RWPE1 (cell line): ENCODE measurements at places on chromosomes 5 and 9.

- no peak for DNase-seq
Measured at GRCh38 chr5:86689103-86689729, 71.5 kb downstream of the COX7C start.

- peak; percentile 64 for DNase-seq
Measured at GRCh38 chr5:94693043-94693822, 74.8 kb downstream of the SLF1 start.

DNA sequence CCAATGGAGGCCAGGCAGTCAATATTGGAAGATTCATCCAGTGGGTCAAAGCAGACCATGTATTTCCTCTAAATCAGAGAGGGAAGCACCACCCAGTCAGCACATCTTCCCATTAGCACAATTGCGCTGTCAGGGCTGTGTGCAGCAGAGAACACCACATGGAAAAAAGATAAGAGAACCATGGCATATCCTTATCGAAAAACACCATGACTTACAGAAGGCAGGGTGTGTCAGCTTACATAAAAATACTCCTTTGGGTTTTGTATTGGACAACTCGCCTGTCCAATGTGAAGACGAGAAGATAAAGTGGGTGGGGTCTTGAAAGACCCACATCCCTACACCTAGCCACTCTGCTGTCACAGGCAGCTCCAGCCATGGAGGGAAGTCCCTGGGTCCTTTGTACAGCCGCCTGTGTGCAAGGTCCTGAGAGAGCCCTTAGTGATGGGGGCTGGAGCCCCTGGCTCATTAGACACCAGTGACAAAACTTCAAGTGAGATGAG, 71.9 kb upstream of the SPATA31E1 start:
- no peak for DNase-seq

DNA sequence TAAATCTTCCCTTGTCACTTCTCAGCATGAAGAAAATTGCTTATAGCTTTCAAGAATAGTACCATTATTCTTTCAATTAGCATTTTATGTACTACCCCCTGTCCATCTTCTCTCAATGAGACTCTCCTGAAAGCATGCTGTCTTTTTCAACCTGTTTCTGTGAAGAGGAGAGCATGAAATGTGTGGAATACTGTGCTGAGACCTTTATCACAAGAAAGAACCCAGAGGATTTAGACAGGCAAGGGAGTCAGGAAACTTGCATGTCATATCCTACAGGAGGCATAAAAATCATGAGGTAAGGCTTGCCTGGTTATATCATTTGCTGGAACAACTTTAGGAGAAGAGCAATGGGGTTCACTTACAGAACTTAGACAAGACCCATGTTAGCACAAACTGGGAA, 56.7 kb upstream of the LPAR1 start:
- no peak for DNase-seq

GRCh38 chr9:35729700-35730485, 2.1 kb downstream of the TLN1 start:
- peak; percentile 81 for DNase-seq

GRCh38 chr9:70642341-70642740, 227.9 kb upstream of the KLF9 start:
- DNase-seq: no peak

GRCh38 chr5:58631895-58632294, 49.0 kb downstream of the RAB3C start:
- DNase-seq: no peak

DNA sequence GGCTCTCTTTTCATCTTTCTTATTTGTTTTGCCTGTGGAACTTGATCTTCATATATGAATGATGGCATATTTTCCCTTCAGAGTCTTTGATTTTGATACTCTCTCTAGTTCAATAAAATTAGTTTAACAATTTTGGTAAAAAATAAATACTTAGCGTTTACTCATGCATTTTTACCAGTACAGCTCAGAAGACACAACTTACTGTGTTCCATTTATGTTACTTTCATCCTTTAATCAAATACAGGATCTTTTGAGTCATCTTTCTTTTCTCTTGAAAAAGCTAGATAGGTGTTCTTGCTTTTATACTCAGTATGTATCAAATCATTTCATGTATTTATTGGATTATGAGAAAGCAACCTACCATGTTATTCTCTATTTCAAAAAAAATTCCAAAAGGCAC, 47.1 kb upstream of the RICTOR start:
- DNase-seq: no peak

DNA sequence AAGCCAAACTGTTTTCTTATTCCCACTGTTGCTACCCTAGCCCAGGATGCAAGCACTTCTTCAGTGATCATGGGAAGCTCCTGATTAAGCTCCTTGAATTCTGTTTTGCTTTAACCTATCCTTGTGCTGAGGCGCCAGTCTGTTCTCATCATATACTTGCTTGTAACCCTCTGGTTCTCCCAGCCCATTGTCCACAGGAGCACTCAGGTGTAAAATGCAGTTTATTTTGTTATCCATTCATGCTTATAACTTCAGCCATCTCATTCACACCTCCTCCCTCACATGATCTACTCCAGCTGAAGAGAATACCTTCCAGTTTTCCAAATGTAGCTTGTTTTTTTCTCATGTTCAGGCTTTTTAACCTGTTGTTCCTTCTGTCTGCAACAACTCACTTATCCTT, 402.1 kb upstream of the BRINP1 start:
- no peak for DNase-seq

DNA sequence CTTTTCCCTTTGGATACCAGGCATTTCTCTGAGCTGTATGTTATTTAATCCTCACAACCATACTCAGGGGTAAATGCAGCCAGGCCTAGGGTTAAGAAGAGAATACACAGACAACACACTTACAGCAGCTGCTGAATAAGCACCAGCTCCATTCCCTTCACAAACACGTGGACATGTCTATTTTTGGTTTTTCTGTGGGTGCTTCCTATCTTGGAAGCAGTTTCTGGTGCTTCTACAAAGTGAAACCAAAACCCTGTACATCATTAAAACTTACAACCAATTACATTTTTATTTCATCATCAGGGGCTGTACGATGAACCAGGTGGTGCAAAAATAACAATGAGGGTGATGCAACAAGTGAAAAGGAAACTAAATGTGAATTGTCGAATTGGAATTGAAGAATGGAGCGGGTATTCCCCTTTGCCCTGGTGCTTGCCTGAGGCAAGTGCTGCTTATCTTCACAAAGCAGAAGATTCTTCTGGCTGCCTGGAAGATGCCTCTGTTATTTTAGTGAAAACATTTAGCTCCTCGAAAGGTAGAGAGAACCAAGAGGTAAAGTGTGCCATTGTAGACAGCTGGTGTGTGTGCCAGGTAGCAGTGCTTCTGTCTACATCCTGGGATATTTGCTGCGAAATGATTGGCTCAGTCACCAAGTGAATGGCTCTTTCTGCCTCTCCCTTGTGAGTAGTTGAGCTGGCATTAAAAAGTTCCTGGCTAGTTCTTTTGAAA, 18.6 kb upstream of the IFNB1 start:
- peak; percentile 65 for DNase-seq

- no peak for DNase-seq
Measured at GRCh38 chr5:123012321-123012720, 24.2 kb downstream of the PPIC start.

- DNase-seq: peak; percentile 96
Measured at GRCh38 chr5:178642351-178642909, 15.6 kb upstream of the CLK4 start.

DNA sequence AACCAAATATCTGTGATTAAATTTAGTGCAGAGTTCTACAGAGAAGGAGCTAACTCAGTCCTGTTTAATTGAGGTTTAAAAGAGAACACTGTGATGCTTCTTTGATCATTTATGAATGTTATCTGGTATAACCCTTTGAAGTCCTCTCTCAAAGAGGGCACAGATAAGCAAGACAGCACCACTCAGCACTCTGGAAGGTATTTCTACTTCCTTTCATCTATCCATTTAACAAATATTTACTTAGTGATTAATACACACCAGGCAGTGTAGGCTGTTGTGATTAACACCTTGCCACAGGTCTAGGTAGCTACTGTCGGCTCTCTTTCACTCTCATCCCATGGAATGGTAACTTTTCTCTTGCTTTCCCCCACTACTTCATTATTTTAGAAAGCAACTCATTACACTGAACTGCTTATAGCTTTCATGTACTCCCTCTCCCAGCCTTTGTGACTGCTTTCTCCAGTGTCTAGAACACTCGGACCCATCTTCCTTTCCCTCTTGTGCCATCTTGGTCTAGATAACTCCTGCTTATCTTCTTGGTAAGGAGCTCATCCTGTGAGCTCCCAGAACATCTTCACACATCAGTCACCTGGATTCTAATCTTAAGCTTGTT, 54.7 kb downstream of the GLDC start:
- DNase-seq: no peak

DNA sequence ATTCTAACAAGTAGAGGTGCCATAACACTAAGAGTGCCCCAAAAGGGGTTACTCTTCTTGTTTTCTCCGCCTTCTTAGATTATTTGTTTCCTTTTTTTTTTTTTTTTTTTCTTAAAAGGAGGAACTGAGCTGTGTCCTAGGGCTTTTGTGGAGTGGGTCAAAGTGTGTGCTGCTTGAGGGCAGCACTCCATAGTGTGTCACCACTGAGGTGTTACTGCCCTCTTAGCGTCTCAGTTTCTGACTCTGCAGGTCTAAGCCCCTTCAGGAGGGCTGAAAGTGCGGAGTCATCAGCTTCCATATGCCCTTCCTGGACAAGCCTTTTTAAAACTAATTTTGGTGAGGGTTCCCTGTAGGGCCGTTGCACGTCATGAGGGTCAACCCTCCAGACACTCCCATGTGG, 12.6 kb upstream of the NANS start:
- DNase-seq: no peak

GRCh38 chr9:116370556-116370955, 217.0 kb downstream of the PAPPA start:
- DNase-seq: no peak

GRCh38 chr9:14300040-14300439, 13.9 kb downstream of the NFIB start:
- no peak for DNase-seq

DNA sequence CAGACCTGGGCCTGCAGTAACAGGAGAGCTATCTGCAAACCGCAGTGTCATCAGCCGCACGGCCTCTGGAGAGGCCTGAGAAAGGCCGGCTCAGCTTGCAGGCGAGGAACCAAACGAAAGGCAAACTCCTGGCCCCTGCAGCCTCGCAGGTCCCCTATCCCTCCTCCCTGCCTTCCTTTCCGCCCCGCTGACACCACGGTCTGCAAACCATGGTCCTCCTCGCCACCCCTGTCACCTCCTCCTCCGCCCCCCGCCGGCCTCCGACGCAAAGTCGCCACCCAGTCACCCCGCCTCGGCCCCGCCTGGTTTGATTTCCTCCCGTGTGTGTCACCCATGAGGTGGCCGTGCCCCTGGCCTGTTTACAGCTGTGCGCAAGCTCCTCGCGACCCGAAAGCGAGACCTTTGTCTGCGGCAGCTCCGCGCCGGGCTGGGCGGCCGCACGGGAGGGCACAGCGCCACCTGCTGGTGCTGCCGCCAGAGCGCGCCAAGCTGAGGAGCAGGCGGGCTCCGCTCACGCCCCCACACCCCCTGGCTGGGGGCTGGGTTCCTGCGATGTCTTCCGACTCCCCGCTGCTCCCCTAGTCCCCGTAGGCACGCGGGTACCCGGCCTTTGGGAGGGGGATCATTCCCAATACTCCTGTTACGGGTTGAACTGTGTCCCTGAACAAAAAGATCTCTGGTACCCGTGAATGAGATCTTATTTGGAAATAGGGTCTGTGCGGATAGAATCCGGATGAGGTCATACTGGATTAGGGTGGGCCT, 19.4 kb downstream of the GBGT1 start:
- DNase-seq: peak; percentile 91

GRCh38 chr5:10289991-10290390, 17.7 kb downstream of the CMBL start:
- DNase-seq: no peak

- DNase-seq: no peak
Measured at GRCh38 chr5:157030692-157031091, 28.2 kb downstream of the HAVCR1 start.

GRCh38 chr5:113062869-113063508, 86.4 kb downstream of the DCP2 start:
- no peak for DNase-seq

GRCh38 chr5:16493261-16493660, 27.7 kb upstream of the ZNF622 start:
- peak; percentile 89 for DNase-seq

DNA sequence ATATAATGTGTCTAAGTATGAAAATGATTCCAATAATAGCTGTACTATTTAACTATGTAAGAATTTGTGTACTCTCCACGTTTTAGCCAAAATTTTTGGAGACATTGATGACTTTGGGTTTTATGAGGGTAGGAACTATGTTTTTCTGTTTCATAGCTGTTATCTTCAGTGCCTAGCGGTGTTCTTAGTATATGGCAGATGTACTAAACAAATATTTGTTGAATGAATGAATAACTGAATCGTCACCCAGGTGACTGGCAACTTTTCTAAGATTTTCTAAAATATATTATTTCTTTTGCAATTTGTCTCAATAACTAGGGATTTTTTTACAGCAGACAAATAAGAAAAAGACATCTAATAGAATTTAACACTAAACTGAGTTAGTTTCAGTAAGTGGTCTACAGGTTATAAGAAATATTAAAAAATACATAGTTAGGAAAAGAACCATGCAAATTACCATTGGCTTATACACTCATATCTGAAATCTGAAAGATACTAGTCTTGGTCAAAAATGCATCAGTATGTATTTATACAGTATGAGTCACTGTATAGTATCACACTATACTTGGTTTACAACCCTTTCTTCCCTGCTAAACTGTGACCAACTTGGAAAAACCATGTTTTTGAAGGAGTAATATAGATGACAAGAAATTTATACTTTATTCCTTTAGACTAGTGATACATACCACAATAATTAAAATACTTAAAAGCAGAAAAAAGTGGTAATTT, 10.5 kb upstream of the ERCC6L2 start:
- DNase-seq: no peak

GRCh38 chr9:125992557-125992956, 245.4 kb downstream of the PBX3 start:
- DNase-seq: no peak

DNA sequence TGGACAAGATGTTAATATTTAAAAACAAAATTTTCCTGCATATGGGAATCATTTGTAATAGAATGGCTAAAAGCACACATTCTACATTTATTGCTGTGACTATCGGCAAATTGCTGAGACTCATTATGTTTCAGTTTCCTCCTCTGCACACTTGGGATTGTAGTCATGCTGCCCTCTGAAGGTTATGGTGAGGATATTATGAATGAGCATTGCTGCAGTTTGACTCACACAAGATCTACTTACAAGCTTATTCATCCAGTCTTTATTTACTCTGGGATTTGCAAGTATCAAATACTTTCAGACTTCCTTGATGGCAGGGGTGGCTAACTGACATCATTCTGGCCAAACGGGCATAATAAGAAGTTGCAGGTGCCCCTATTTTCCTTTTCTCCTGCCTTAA, 9.5 kb upstream of the NFIL3 start:
- DNase-seq: peak; percentile 92
